ENCODE measurements at places on chromosomes 3 and 15.

- DNase-seq, result no peak
Measured at GRCh38 chr3:18334837-18335601, 90.1 kb downstream of the SATB1 start.

GRCh38 chr3:127483005-127483641 is 107.4 kb downstream of the TPRA1 start:
- peak; percentile 45 for DNase-seq

GRCh38 chr3:154792828-154793227 is 287.3 kb upstream of the MME start:
- DNase-seq, result no peak

GRCh38 chr3:42996633-42997075 is 17.5 kb downstream of the GASK1A start:
- DNase-seq, result no peak

DNA sequence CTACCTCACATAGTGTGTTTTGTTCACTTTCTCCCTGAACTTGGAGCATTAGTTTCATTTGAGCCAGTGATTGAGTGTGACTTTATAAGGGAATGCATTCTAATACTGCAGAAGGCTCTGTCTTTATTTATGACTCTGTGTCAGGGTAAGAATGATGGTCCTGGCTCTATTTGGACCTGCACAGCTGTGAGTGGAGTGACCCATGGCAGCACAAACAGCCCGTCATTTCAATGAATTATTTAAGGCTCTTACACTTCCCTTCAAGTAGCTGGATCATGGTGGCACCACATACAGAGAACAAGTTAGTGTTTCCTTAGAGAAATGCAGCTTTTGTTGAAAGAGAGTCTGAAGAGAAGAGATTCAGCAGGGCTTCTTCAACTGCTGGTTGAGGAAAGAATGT is 16.4 kb downstream of the TMEM108 start:
- no peak for DNase-seq

GRCh38 chr15:68526269-68526668 is 52.5 kb upstream of the CORO2B start:
- DNase-seq, result no peak

DNA sequence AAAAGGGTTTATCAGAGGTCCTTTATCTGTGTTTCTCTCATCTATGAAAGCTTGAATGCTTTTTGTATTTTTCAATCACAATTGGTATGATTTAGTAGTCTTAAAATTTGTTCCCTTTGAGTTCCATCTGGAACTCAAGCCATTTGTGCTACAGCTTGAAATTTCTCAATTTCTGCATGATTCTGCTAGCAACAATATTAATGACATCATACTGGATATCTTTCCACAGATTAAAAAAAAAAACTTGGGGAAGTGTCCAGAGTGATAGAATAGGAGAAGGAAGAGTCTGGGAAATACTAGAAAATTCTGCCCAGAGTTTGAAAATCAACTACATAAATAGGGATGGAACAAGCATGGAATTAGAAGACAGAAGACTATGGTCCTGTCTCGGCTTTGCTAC is 9.3 kb upstream of the FBN1 start:
- no peak for DNase-seq

GRCh38 chr3:5007873-5008272 is 28.6 kb downstream of the BHLHE40 start:
- DNase-seq, result no peak

DNA sequence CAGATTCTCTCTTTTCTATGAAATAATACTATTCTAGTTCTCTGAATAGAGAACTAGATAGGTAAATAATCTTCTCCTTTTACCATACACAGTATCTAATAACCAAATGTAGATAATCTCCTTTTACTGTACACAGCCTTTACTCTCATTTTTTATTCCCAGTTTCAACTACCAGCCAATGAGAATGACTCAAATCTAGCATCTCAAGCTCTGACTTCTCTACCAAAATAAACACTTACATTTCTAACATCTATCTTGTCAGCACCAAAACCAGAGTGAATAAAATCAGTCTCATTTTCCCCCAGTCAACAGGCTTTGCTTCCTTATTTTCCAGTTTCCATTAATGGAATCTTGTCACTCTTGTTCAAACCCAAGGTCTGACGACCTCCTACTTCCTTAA is 36.9 kb downstream of the LRRFIP2 start:
- DNase-seq, result no peak

GRCh38 chr3:62718515-62719320 is 156.5 kb downstream of the CADPS start:
- no peak for DNase-seq

DNA sequence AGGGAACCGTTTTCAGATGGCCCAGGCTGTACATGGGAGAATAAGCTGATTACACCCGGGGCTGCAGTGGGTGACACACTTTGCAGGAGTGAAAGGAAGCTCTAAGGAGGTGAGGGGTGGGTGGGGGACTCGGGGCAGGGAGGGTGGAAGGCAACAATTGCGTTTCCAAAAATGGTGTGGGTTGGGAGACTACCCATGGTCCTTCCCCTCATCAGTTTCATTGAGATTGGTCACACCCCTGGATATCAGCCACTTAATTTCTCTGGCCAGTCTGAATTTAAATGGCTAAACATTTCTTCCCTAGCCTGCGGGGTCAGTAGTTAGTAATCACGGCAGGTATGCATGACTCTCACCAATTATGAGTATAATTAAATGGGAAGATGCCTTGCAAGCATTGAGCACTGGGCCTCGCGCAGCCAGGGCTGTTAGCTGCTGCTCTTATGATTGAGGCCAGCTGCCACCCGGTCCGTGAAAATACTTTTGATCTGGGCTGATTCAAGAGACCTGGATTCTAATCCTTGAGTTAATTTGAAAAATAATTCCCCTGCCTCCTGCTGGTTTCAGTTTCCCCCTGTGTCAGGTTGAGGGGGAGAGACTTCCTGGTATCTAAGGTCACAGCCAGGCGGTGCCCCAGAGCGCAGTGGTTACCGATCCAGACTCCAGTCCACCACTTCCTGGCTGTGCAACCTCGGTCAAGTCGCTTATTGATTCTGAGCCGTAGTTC is 23.3 kb downstream of the SLC6A6 start:
- peak; percentile 23 for DNase-seq

GRCh38 chr3:46010519-46011113 is 15.0 kb upstream of the FYCO1 start:
- DNase-seq, result no peak

GRCh38 chr15:80483725-80484161 is 79.6 kb downstream of the ARNT2 start:
- no peak for DNase-seq

- no peak for DNase-seq
Measured at GRCh38 chr3:167861649-167862048, 126.1 kb downstream of the SERPINI1 start.

GRCh38 chr3:142618917-142619461 is 22.8 kb downstream of the PLS1 start:
- no peak for DNase-seq

DNA sequence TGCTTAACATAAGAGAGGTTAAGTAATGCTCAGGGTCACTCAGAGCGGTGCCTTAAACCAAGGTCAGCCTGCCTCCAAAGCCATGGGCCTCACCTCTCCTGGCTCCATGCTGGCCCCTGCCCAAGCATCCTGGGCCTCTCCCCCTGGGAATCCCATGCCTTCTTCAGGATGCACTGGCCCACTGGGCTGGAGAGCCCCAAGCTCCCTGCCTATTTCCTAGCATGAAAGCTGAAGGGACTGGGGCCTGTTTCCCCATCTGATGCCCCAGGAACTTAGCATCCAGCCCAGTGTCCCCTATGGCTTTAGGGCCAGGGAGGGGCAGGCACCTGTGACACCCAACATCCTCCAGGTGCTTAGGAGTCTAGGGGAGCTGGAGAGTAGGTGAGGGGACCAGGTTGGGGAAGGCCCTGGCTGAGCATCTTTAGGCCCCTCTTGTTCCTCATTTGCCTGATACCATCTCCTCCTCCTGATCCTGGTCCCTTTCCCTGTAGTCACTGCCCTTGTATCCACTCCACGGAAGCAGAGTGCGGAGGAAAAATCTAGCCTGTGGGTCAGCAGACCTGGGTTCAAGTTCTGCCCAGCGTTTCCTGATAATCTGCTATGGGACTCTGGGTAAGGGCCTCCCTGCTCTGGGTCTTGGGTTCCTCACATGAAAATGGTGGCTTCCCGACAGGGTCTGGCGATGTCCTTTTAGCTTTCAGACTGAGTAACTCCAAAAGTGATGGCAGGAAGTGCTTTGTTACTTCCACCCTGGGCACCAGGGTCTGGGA is 28.6 kb downstream of the EHD4 start:
- DNase-seq, result no peak

GRCh38 chr3:10155658-10156057 is 9.1 kb upstream of the IRAK2 start:
- DNase-seq, result no peak

GRCh38 chr3:193708270-193708669 is 115.3 kb downstream of the OPA1 start:
- DNase-seq, result no peak

- DNase-seq, result no peak
Measured at GRCh38 chr3:51530485-51530884, 8.0 kb upstream of the RAD54L2 start.

DNA sequence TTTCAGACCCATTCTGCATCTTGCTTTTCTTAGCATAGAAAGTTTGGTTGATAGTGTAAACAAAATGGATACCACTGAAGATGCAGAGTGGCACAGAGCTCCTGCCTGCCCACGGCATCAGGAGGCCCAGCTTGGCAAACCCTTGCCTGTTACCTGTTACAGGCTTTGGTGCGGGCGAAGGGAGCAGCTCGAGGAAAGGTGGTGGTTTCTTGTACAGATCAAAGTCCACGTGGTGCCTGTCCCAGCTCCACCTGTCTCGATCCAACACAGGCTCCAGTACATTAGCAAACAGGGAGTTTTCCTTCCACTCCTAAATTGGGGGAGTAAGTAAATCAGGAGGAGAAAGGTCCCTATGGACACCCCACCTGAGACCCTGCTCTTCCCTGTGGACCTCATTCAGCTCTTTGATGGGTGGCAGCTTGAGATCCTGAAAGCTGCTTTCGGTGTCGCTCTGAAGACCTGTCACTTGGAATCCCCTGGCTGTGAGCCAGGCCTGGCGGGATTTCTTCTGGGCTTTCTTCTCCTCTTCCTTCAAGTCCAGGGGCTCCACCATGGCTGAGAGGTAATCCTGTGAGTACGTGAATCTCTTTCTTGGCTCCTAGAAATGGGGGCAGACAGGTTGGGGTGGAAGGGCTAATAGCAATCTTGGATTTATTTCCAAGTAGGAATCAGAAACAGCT is 35.7 kb downstream of the ACAD9 start:
- no peak for DNase-seq

All from naive thymus-derived CD8-positive, alpha-beta T cell (primary cell).